Fibroblast of skin of scalp (primary cell): ENCODE measurements at places on chromosomes 2 and 18.

DNA sequence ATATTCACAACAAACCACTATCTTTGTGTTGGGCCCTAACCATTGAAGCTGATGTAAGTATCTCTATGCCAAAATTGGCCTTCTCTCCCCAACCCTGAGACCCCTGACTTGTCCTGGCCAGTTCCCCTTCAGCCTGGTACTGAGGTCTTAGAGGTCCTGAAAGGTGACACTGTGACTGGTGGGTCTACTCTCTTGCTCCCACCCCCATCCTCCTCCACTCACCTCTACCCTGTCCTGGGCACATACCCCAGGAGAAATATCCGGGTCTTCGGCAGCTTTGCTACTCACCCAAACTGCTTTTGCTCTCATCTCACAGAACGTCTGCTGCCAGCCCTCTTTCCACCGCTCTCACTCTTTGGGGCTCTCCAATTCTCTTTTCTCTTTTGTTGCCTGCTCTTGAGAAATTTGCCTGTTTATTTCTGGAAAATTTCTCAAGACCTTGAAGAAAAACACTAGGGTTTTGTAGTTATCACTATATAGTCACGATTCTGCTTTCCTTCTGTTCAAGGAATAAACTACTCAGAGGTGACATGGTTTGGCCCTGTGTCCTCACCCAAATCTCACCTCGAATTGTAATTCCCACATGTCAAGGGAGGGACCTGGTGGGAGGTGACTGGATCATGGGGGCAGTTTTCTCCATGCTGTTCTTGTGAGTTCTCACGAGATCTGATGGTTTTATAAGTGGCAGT lies 133.8 kb upstream of the PKDCC start:
- no peak for DNase-seq

- DNase-seq, result peak; percentile 89
Observed at GRCh38 chr2:156435718-156436496, at the start of gene GPD2. GPD2 (plus strand) TSS chr2:156436379; CDS start chr2:156476106, 39,727 bp downstream.

DNA sequence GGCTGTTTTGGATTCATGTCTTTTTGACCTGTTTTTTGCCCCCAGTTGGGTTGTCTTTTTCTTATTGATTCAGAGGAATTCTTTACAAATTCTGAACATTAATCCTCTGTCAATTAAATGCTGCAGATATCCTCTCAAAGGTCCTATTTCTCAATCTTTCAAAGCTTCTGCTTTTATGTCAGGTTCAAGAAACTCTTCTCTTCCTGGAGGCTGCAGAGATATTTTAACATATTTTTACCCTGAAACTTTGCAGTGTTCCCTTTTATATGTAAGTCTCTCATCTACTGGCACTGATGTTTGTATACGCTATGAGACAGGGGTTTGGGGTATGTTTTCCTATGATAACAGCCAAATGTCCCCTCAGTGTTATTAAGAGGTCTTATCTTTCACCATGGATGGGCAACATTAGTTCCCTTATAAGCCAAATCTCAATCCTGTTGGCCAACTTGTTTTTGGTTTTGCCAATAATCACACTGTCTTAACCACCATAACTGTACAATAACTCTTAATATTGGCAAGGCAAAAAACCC lies 159.3 kb downstream of the HDAC4 start:
- DNase-seq, result no peak

DNA sequence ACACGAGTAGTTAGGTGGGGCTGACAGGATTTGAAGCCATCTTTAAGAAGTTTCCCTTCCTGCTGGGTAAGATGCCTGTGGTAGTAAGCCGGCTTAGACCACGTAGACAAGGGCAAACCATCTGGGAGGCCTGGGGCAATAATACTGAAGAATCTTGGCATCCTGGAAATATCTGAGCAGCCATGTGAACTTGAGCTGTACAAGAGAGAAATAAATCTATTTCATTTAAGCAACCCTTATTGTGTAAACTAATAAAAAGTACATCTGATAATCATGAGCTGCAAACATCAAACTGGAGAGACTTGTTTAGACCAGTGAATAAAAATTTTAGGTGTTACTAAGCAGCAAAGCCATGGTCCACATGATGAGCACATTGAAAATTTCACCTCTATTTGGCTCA lies 11.4 kb upstream of the CETN1 start:
- no peak for DNase-seq

GRCh38 chr2:233343171-233343705 lies 11.1 kb upstream of the DGKD start:
- DNase-seq, result no peak

- no peak for DNase-seq
Observed at GRCh38 chr18:5197461-5197860, 404 bp upstream of the AKAIN1 start.

DNA sequence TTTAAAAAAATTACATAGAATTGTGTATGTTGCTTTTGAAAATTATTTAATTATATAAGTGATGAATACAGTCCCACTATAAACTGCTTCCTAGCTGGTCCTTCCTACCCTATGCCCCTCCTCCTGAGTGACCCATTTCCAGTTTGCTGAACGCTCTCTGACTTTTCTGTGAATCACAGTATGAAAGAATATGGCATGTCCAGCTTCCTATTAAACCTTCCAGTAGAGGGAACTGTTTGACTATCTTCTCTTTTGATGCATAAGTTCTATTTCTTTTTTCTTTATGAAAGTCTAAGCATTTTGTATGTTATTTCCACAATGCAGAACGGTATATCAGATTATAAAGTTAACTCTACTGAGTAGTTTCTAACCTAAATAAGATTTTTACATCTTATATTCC lies 41.3 kb downstream of the PSMG2 start:
- peak; percentile 76 for DNase-seq

GRCh38 chr2:220932041-220932440 lies 640.1 kb downstream of the EPHA4 start:
- DNase-seq, result no peak

GRCh38 chr2:105675841-105676240 lies 68.9 kb upstream of the NCK2 start:
- no peak for DNase-seq

DNA sequence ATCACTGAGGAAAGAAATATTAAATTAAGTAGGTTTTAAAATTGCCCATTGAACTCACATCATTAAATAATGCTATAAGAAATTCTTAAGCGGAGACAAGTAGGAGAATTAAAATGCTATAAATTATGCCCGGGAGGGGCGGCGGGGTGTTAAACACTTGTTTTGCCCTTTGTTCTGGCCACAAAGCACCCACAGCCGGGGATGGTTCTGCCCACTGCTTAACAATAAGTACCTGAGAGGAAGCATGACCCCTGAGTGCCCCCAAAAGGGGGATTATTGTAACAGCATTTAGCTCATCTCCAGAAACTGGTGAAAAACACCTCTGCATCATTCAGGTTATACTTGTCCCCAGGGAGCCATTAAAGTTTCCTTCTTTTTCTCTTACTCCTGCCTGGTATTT lies 332.7 kb upstream of the POU3F3 start:
- DNase-seq, result no peak

- DNase-seq, result no peak
Observed at GRCh38 chr2:44753552-44754285, 187.8 kb upstream of the SIX3 start.
